ENCODE measurements at places on chromosomes 5 and 9.

GRCh38 chr5:43110606-43111170 is 10.0 kb upstream of the ZNF131 start:
- DNase-seq = no peak

GRCh38 chr5:38547257-38547656 is 9.2 kb downstream of the LIFR start:
- DNase-seq = no peak

GRCh38 chr5:21776466-21776865 is 1076.7 kb downstream of the CDH12 start:
- no peak for DNase-seq

- no peak for DNase-seq
Observed at GRCh38 chr5:77095189-77095588, 8.1 kb upstream of the ZBED3 start.

DNA sequence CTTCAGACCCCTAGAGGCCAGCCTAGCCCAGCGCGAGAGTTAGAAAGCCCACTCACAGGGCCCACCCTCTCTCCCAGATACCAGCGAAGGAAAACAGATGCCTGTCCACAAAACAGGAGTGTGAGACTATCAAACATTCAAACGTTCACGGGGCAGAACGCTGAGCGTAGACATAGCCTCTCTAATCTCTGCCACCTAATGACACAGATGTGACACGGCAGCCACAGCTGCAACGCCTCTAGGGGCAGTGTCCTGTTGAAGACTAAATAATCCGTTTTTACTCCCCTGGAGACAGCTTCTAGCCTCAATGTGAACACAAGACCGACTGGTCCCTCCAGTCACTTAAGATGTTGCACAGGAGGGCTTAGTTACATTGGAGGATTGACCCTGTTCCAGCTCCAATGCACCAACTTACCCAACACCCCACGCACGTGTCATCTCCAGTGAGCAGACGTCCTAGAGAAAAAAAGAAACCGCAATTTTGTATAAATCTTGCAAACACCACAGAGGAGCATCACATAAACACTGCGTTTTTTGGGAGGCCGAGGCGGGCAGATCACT is 14.3 kb downstream of the DIPK1B start:
- no peak for DNase-seq

DNA sequence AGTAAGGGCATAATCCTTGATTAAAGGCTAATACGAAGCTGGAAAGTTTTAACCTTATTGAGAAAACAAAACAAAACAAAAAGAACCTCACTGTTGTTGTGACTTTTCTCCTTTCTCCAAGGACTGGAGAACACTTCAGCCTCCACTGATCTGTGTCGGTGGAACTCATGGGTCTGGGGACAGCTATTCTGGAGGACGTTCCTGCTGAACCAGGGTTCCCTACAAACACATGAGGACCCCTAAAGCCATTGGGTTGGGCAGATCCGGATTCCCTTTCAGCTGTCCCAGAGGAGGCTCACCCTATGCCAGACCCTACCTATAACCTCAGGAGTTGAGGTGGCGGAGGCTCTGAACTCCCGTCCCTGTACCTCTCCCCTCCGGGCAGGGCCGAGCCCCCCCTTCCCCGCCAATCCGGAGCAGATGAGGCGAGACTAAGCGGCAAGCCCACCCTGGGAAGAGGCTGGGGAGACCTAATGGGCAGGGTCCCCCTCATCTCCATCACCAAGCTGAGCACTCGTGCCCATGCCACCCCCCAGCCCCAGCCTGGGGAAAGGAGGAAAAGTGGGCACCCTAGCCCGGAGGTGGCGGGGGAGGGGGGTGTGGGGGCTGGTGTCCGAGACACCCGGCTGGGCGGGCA is 1.6 kb upstream of the TCF7 start:
- DNase-seq = no peak

- DNase-seq = peak; percentile 51
Observed at GRCh38 chr5:123512611-123513461, 859 bp downstream of the CSNK1G3 start.

DNA sequence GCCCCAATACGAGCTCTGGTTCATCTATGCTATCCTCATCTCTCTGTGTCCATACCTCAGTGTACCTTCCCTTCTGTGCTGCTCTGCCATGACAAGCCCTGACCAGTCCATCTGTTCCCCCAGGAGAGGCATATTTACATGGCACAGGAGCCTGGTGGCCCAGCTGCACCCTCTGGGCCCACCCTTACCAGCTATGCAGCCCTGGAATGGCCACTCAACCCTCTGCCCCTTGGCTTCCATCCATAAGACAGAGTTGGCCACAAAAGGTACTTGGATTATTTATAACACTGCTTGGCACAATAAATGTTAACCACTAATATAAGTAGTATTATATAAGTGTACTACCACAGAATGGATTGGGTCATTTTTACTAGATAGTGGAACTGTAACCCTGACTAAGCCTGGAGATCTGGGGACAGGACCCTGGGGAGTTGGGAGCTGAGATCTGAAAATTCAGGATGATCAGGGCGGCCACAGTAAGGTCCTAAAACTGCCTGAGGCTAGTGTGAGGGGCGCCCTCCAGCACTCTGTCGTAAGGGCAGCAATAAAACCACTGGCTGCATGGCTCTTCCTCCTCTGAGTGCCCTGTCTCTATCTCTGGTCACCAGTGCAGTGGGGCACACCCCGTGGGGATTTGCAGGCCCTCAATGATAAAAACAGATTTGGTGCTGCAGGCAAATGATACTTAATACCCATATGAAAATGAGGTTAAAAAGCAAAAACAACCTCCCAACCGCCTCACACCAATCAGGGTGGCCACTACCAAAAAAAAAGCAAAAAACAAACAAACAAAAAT is 65.8 kb downstream of the SEMA4D start:
- no peak for DNase-seq

DNA sequence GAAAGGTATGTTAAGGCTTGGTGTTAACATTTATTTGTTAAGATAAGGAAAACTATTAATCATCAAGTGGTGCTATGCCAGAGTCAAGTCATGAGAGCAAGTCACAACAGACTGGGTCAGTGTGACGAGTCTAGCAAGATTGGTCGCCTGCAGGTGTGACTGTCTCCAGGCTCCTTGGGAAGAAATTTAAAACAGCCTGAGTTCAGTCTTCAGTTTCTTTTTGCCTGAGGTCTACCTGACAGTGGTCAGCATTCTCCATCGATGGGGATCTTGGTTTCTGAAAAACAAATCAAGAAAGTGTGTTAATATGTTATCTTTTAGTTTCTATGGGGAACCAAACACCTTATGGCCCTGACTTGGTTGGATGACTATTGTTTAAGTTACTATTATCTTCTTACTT is 56.3 kb downstream of the CETN3 start:
- DNase-seq = no peak

GRCh38 chr9:34072410-34072809 is 23.7 kb upstream of the UBAP2 start:
- DNase-seq = no peak

GRCh38 chr5:106171132-106171531 is 1499.6 kb downstream of the EFNA5 start:
- peak; percentile 12 for DNase-seq

- no peak for DNase-seq
Observed at GRCh38 chr5:149304195-149305078, 32.8 kb downstream of the AFAP1L1 start.

- DNase-seq = peak; percentile 94
Observed at GRCh38 chr9:137435980-137436760, 5.0 kb downstream of the ENTPD8 start.

- no peak for DNase-seq
Observed at GRCh38 chr9:136243631-136244030, 2.0 kb downstream of the QSOX2 start.

DNA sequence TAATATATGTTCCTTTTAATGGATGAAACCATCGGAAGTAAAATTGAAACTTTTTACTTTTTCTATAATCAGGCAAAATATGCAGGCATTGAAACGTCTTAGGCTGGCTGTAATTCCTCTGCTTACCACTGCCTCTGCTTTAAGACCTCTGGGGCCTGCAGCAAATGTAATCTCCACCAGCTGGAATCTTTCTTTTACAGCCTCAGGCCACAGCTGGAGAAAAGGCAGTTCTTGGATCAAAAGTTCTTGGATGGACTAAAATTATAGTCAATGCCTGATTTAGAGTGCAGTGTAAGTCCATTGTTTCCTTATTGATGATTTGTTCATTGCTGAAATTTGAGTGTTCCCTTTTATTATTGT is 396.7 kb downstream of the KCTD16 start:
- no peak for DNase-seq

DNA sequence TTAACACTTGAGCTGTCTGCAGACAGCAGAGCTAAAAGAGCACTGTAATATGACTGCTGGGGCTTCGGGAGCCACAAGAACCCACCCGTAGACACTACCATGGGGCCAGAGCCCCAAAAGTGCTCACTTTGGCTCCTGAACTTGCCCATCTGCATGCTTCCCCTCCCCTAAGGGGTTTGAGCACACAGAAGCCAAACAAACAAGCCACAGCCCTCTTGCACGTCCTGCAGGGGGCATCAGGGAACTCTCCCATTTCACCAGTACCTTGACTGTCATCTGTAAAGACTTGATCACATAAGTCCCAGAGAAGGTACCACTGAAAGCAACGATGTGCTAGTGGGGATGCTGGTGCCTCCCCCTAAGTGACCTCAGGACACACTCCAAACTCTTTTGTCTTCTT is 681.8 kb downstream of the SEMA5A start:
- DNase-seq = no peak

DNA sequence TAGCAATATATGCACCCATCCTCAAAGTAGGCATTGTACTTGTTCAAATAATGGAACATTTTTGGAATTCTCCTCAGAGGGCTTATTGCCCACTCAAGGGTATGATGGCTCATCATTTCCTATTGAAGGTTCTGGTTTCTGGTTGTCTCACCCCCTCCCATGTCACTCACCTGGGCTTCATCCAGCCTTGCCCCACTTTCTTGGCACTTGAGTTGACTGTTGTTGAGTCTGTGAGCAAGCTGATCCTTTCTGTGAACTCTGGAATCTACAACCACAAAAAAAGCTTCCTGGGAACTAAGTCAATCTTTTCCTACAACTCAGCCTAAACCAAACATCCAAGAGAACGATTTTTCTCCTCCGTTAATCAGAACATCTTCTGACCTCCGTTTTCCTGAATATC is 73.9 kb upstream of the ANKH start:
- no peak for DNase-seq

DNA sequence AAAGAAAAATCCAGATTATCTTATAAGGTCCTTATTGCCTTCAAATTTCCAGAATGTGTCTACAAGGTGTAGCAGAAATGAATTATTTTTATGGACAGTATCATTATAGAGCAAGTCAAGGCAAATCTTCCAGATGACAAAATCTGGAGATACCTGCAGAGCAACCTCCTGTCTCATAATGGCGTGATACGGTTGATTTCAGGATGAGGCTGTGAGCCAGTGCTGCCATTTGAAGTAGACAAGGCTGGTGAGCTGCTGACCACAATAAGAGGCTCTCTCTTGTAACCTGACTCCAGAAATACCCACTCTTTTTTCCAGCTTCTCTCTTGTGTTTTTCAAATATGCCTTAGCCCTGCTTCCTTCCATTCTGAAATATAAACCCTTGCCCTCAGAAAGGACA is 108.2 kb downstream of the HTR1A start:
- DNase-seq = no peak

DNA sequence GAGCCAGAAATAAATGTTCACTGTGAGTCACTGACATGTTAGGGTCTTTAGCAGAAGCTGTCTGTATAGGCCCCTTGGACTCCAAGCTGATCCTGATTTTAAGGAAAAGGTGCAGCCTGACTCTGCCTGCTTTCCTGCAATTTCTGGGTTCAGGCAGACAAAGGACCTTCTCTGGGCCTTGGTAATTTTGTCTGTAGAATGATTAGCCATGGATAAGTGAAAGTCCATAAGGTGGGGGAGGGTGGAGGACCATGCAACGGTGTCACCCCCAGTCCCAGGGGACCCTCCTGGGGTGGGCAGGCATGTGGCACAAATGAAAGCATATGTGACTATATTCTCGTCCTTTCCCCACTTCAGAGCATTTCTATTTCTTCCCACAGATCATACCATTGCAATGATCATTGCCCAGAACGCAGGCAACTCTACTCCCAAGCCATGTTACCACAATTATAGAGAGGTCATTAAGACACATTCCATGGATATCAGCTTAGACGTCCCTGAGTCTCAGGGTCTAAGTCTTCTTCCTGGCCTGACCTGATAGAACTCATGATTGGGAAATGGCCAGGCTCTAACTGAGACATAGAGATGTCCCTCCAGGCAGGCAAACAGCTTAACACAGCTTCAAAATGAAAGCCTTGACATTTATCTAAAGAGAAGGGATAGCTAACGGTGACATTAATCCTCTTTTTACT is 157.9 kb upstream of the ALDH1B1 start:
- DNase-seq = no peak

GRCh38 chr5:73935719-73936118 is 309.7 kb downstream of the ARHGEF28 start:
- no peak for DNase-seq

DNA sequence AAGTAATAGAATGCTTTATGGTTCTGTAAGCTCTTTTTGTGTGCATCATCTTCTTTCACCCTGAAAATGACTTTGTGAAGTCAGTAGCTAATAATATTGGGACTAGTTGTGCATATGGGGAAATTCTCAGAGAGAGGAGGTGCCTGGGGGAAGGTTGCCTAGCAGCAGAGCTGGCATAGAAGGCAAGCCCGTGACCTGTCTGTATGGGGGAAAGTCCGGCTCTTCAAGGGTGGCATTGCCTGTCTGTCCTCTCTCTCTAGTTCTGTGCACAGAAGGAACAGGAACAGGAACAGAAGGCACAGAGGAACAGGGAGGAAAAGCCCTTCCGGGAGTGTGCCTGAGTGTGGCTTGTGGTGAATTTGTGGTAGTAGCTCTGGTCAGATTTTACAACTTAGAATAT is 33.1 kb downstream of the SH3GL2 start:
- no peak for DNase-seq

DNA sequence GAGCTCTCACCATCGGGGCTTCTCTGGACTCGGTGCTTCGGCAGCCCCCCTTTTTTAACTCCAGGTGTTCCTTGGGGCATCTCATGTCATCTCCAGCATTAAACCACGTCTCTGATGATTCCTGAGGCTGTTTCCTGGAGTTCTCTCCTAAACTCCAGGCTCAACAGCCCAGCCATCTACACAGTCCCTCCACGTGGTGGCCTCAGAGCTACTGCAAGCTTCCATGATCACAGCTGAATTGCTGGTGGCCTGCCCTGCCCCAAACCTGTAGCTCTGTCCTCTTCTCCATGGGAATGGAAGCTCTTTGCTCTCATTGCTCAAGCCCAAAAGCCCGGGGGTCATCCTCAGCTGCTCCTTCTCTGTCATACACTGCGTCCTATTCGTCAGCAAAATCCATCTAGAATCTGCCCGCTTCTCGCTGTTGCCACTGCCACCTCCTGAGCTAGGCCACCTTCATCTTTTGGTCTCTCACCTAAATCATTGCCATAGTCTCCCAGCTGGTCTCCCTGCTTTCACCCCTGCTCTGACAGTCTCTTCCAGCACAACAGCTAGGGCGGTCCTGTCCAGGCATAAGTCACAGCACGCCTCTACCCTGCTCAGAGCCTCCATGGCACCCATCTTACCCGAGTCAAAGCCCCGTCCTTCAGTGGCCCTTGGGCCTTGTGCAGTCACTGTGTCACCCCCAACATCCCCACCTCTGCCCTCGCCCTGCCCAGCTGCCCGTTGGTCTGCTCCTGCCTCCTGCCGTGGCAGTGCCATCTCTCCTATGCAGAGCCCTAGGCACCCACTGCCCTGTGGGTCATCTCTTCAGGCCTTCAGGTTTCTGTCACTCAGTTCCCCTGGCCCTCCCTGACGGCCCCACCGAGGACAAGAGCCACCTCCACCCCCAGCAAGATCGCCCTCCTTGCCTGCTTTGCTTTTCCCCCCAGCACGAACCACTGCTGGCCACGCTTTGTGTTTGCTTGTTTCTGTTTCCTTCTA is 6.4 kb downstream of the B4GALT7 start:
- DNase-seq = no peak

GRCh38 chr5:68591850-68592249 is 376.3 kb downstream of the PIK3R1 start:
- no peak for DNase-seq

Data from kidney glomerular epithelial cell (primary cell).